Activated CD4-positive, alpha-beta T cell treated with anti-CD3 and anti-CD28 coated beads, Interleukin-2, amount 10 ng/mL, durations not matched to agents 7 days and 5 days (primary cell): ENCODE measurements at places on chromosomes 6 and 20. TPM values are rescaled to one million over a fixed set of nuclear protein-coding genes. Genes with fewer than 3 reads are reported as not detected.

BCL2L1 gene
- 58.8 TPM for total RNA-seq

NTSR1 gene
- total RNA-seq: 0.94 TPM

OR2H1 gene
- not detected for total RNA-seq

PPIL6 gene
- total RNA-seq: 0.17 TPM

MAS1 gene
- not detected for total RNA-seq

SDHAF4 gene
- total RNA-seq: 10.5 TPM

POM121L2 gene
- total RNA-seq: not detected

POLR1C gene
- total RNA-seq: 33.4 TPM

EPHA7 gene
- not detected for total RNA-seq

FAM83B gene
- total RNA-seq: not detected

MYBL2 gene
- total RNA-seq: 106 TPM

SLC17A2 gene
- not detected for total RNA-seq

SMOC2 gene
- total RNA-seq: not detected

PGC gene
- not detected for total RNA-seq

MYL9 gene
- total RNA-seq: 0.42 TPM

SMLR1 gene
- not detected for total RNA-seq
